Choroid plexus epithelial cell (primary cell): ENCODE measurements at places on chromosomes 4 and X.

GRCh38 chr4:125703443-125703842, 388.7 kb downstream of the FAT4 start:
- peak; percentile 73 for DNase-seq

- peak; percentile 56 for DNase-seq
Observed at GRCh38 chrX:133412246-133412645, 3.0 kb downstream of the GPC4 start.

DNA sequence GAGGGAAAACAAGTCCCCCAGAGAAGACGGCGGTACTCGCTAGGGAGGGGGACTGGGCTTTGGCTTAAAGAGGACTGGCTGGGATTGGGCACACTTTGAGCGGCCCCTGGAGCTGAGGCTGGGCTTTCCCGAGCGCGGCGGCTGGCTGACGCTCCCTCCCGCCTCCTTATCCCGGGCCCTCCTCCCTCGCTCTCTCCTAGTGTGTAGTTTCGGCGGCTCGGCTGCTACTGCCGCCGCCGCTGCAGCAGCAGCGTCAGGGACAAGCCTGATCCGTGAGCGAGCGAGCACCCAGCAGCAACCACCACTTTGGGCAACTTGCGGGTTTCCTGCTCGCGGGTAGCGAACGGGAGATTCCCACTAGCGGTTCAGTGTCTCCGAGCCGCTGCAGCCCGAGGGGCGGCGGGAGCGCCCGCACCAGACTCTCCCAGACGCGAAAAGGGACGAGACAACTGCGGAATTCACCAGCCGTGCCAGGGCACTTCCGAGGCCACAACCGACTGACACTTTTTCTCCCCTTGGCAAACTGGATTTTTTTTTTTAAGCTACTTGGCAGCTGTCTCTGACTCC, 632 bp upstream of the PCDH7 start:
- DNase-seq, result peak; percentile 58

- peak; percentile 8 for DNase-seq
Observed at GRCh38 chrX:134406356-134407064, 53.5 kb upstream of the HPRT1 start.

DNA sequence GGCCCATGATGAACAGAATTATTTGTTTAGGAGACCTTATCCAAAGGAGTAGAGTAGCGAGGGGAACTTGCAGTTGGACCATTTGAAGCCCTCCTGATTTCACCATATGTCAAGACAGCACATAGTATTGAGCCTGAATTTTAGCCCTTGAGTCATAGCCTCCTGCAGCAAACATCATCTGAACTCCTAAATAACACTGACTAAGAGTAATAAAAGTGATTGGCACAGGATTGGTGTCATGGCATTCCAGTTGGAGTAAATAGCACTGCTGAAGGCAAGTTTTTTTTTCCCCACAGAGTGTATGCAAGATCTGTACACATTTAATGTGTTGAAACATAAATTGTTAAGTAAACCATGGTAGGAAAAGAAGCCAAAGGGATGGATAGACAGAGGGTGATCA, 89.0 kb downstream of the COMMD8 start:
- DNase-seq, result peak; percentile 14
